CD4-positive, alpha-beta T cell treated with Interferon gamma for 1 hour (primary cell): ENCODE measurements at places on chromosomes 7 and 10.

DNA sequence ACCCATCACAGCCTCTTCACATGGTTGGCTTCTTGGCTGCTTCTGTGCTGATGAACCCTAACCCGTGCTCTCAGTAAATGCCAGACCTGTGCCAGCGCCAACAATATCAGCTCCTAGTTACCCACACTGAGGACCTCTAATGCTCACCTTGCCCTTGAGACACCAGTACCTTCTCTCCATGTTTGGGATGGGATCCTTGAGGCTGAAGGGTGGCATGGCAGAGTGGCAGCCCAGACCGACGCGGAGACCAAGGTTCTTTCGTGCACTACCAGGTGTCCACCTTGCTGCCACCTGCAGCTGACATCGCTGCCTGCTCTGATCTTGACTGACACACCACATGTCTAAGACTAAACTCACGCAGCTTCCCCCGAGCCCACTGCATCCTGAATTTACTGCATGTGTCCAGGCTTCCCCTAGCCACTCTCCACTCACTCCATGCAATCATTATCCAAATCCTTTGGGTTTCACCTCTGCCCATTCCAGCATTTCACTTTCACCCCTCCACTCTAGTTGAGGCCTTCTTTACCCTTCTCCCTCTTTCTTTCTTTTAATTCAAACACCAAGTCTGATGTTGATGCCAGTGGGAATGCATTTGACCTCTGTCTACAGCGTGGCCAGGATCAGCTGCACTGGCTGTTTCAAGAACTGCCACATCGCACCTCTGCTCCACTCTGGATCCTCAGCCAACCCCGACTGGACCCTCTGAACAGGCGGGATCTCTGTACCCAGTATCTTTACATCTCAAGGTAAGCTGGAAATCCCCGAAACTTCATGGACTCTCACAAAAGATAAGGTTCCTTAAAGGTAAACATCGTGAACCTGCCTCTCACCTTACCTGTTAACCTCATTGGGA lies 294.9 kb downstream of the GLRX3 start:
- no peak for DNase-seq

- DNase-seq, result no peak
Observed at GRCh38 chr7:119918185-119918584, 354.8 kb upstream of the KCND2 start.

DNA sequence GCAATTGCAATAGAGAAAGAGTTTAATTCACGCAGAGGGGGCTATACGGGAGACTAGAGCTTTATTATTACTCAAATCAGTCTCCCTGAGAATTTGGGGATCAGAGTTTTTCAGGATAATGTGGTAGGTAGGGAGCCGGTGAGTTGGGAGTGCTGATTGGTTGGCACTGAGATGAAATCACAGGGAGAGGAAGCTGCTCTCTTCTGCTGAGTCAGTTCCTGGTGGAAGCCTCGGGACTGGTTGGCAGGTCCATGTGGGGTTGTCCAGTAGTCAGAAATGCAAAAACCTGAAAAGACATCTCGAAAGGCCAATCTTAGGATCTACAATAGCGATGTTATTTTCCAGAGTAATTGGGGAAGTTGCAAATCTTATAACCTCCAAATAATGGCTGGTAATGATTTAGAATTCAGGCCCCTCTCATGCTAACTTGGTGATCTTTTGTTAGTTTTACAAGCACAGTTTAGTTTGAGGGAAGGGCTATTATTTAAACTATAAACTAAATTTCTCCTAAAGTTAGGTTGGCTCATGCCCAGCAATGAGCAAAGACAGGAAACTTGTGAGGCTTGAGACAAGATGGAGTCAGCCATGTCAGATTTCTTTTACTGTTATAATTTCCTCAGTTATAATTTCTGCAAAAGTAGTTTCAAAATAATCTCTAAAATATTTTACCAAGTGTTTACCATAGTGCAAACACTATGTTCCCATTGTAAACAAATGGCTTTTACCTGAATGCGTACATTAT lies 39.4 kb upstream of the SLC25A13 start:
- no peak for DNase-seq

DNA sequence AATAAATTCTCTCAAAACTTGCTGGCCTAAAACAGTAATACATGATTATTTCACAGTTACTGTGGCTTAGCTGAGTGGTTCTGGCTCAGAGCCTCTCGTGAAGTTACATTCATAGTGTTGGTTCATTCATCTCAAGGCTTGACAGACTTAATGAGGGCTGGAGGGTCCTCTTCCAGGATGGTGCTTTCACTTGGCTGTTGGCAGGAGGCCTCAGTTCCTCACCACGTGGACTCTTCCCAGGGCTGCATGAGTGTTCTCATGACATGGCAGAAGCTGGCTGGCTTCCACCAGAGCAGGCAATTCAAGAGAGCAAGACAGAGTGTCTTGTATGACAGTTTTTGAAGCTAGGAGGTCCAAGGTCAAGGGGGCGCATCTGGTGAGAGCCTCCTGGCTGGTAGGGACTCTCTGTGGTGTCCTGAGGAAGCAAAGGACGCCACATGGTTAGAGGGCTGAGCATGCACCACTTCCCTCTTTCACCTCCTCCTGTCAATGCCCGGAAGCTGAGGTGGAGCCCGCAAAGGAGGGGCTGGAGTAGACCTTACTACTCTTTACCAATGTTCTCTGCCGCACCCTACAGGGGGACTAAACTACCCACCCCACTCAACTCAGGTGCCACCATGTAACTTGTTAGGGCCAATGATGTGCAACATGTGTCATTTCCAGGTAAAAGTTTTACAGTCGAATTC lies 58.2 kb upstream of the YAE1 start:
- DNase-seq, result no peak

DNA sequence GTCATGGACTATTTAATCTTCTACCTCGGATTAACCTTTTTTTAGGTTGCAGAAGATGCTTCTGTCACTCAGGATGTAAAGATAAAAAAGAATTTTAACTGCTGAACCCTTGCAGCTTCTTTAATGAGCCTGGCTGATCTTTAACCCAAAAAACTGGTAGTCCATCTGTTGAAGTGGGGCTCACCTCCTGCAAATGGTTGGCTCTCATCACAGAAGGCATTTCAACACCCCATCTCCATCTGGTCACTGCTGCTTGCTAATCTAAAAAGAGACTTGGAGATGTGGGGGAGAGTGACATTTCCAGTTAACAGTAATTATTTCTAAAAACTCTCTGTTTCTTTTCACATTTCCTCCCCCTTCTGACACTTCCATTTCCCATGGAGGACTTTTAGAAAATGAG lies 208.6 kb downstream of the LHFPL3 start:
- no peak for DNase-seq

DNA sequence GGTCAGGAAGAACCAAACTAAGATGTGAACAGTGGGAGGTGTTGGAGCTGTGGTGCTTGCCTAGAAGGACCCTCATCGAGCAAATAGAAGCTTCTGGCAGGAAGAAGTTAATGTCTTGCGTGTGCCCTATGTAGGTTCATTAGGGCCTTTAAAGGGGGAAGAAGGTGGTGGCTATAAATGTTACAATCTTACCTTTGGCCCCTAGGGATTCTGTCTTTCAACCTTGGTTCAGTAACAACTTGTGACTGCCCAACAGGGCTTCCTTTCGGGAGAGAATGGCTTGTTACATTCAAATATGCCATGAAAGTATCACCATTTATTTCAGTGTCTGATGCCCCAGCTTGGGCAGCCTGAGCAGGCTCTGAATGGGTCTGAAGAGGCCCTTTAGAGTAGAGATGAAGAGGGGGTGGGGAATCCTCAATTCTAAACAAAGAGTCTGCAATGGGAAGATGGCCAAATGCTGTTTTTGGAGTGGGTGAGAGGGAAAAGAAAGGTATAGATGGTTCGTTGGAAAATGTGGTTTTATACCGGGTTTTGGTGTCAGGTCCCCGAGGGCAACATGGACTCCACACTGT lies 108.0 kb downstream of the TCF7L2 start:
- no peak for DNase-seq
